ENCODE measurements at places on chromosomes 12 and 14.
A peak's percentile ranks its signal among the peaks of the same experiment; 100 is the strongest.

- no peak for DNase-seq
These were observed 168.1 kb downstream of the C12orf42 start for GRCh38 chr12:103327676-103328075.

GRCh38 chr14:72350215-72350614 lies 418.0 kb downstream of the RGS6 start:
- DNase-seq = no peak

GRCh38 chr14:103854822-103855733 lies 7.7 kb upstream of the PPP1R13B start:
- DNase-seq = peak; percentile 68

DNA sequence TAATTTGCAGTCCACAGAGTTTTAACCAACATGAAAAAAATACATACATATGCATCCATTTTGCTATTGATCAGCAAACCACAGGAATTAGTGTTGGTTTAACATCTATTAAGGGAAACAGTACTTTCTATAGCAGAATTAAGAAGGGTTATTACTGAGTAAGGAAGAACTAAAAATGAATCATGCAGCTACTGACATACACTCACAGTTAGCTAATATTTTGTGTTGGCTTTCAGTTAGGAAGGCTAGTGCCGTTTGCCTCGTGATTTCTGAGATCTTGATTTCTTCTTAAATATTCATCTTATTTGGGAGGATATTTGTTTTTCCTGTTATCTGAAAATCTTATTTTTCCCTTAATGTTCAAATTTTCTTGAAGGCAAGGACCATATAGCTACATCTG lies 423.4 kb downstream of the NOVA1 start:
- DNase-seq = no peak

- no peak for DNase-seq
These were observed 13.5 kb upstream of the KRT82 start for GRCh38 chr12:52419656-52420055.

- DNase-seq = no peak
These were observed 10.5 kb downstream of the CACNA2D4 start for GRCh38 chr12:1907652-1908611.

DNA sequence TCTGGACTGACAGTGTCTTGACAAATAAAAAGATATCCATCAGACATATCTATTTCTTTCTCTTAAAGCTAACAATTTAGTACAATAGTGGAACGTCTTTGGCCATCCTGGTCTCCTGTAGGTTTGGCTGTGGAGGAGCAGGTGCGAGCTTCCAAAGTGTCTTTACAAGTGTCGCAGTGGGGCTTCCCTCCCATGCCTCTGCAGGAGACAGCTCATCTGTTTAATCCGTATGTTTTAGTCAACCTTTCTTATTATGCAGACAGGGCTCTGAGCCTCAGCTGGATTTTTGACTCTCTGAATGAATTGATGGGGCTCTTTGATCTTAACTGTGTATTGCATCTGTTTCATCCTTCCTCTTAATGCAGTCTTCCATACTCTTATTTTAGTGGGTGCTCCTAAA lies 57.5 kb downstream of the RMST start:
- peak; percentile 32 for DNase-seq

GRCh38 chr12:101257357-101257756 lies 22.5 kb upstream of the UTP20 start:
- no peak for DNase-seq

DNA sequence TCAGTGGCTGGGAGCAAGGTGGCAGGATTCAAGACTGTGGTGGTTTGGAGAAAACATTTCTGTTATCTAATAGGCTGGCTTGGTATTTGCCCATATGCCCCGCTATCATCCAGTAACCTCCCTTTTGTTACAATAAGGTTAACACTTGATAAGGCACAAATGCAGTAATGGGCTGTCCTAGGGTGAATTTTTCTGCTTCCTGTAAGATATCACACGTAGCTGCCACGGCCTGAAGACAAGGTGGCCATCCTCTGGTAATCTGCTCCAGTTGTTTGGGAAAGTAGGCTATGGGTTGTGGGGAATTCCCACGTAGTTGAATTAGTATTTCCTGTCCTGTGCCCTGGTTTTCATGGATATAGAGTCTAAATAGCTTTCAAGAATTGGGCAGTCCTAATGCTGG lies 23.1 kb downstream of the ANG start:
- DNase-seq = no peak

DNA sequence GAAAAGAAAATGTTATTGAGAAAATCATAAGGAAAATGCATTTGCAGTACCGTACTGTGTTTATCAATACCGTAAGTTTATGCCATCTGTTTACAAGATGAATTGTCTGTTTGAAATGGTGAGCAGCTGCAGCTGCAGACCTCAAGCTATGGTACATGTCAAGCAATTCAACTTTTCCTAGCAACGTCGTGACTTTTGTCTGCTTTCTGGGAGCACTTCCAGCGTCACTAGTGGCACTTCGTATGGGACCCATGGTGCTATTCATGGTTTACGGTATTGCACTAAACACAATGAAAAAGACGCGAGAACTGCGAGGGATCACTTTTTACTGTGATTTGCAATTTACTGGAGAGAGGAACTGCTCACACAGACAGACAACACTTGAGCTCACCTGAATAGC lies 160.8 kb downstream of the UNC79 start:
- DNase-seq = no peak

GRCh38 chr12:32736445-32736844 lies 19.3 kb downstream of the YARS2 start:
- no peak for DNase-seq

All from NCI-H82 (cell line).